Progenitor cell of endocrine pancreas (in vitro differentiated cells): ENCODE measurements at places on chromosomes 16 and 17. TPM values are rescaled to one million over a fixed set of nuclear protein-coding genes. Genes with fewer than 3 reads are reported as not detected.

DNA sequence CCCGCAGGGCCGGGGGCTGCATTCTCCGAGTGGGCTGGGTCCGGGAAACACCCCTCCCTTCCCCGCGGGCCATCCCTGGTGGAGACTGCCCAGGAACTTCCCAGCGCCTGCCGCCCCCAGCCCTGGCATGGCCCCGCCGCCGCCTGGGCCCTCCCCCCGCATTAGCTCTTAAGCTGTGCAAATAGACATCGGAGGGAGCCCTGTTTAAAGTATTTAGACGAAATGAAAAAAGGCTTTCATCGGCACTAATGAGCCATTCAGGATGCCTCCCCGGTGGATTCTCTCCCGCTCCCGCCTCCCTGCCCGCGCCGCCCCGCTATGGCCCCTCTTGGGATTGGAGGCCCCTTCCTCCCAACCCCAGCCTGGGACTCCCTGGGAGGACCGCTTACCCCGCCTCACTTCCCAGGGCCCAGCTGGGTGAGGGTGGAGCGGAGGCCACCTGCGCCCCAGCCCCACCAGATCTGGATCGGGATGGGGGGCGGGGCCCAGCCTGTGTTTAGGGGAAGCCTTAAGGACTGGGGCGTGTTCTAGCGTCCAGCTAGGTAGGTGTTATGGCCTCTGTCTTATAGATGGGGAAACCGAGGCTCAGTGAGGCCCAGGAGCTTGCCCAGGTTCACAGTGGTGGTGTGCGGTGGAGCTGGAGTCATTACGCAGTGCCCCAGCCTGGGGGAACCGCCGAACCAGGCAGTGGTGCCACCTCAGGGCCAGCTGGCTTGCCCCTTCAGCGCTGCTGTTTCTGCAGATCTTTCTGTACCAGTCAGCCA is 19.7 kb downstream of the SEZ6 start:
- H3K36me3 ChIP-seq, result no peaks in the 10 kb centered on the region
- peaks cover 41% of the 10 kb centered on the region for H3K27me3 ChIP-seq
- H3K4me1 ChIP-seq, result peaks cover 24% of the 10 kb centered on the region
- no peak overlapping the region for H3K4me3 ChIP-seq
- no peak overlapping the region for H3K27ac ChIP-seq
- no peak for DNase-seq

GRCh38 chr17:42518046-42518754 is 17.8 kb upstream of the NAGLU start:
- H3K4me1 ChIP-seq, result peaks cover 23% of the 10 kb centered on the region
- no peak overlapping the region for H3K4me3 ChIP-seq
- DNase-seq, result no peak
- no peaks in the 10 kb centered on the region for H3K27me3 ChIP-seq

Gene UTS2R
- 0.22 TPM in 2 replicates for total RNA-seq

Gene GRAPL
- total RNA-seq, result not detected in 2 replicates

GRCh38 chr17:80624864-80625263 is 80.2 kb downstream of the RPTOR start:
- no peak overlapping the region for H3K4me3 ChIP-seq
- peaks cover 12% of the 10 kb centered on the region for H3K36me3 ChIP-seq
- H3K4me1 ChIP-seq, result peaks cover 3% of the 10 kb centered on the region
- H3K27me3 ChIP-seq, result peaks cover 2% of the 10 kb centered on the region
- no peak overlapping the region for H3K27ac ChIP-seq

Gene PRSS36
- 0.65 and 0.69 TPM in 2 replicates for total RNA-seq

- H3K4me1 ChIP-seq, result no peaks in the 10 kb centered on the region
- no peak for DNase-seq
- peaks cover 6% of the 10 kb centered on the region for H3K27me3 ChIP-seq
- no peak overlapping the region for H3K4me3 ChIP-seq
- no peak overlapping the region for H3K27ac ChIP-seq
These were observed 291.0 kb upstream of the TNRC6C start for GRCh38 chr17:77667478-77667877.

Gene SLC5A2
- total RNA-seq, result 0.29 and 0.62 TPM in 2 replicates

DNA sequence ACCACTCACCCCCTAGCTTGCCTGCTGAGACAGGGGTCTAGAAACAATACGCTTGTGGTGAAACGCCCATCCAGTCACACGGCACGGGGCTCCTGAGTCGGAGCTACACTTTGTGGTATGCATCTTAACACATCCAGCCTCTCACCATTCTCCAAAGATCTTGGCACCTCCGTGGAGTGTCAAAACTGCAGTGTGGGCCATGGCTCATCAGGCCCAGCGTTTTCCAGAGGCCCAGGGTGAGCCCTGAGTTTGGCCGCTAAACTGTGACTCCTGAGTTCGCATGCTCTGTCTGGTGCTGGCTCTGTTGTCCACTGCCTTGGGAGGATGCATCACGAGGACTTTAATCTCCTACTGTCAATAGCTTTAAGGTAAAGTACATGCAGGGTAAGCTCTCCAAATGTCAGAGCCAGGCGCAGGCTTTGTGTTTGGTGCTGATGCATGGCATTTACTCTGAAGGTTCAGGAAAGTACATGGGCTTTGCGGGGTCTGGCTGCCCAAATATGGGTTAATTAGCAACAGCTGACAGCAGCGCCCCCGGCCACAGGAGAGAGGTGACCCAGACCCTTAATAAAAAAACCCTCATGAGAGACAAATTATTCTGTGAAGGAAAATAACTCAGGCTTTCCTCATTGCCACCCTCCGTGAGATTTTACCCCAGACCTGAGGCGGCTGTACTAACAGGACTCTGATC is 118.4 kb downstream of the CCDC182 start:
- peak overlapping the region; percentile 76 for H3K27ac ChIP-seq
- H3K36me3 ChIP-seq, result peaks cover 12% of the 10 kb centered on the region
- DNase-seq, result no peak
- no peak overlapping the region for H3K4me3 ChIP-seq
- peaks cover 11% of the 10 kb centered on the region for H3K4me1 ChIP-seq
- H3K27me3 ChIP-seq, result no peaks in the 10 kb centered on the region

GRCh38 chr17:8621585-8621984 is 8.9 kb downstream of the MYH10 start:
- peak overlapping the region; percentile 33 for H3K27ac ChIP-seq
- H3K4me3 ChIP-seq, result no peak overlapping the region
- peaks cover 23% of the 10 kb centered on the region for H3K4me1 ChIP-seq
- DNase-seq, result no peak

Gene NHERF2
- total RNA-seq, result 8.4 and 10.3 TPM in 2 replicates
